Activated CD4-positive, alpha-beta memory T cell treated with anti-CD3 and anti-CD28 coated beads for 36 hours (primary cell): ENCODE measurements at places on chromosomes 7 and 10. TPM values are rescaled to one million over a fixed set of nuclear protein-coding genes. Genes with fewer than 3 reads are reported as not detected.
A peak's percentile ranks its signal among the peaks of the same experiment; 100 is the strongest.

The HIPK2 gene
- 19.1 TPM for total RNA-seq

The SGMS1 gene
- 6.8 TPM for total RNA-seq

The OPTN gene
- 107 TPM for total RNA-seq

The TRIP6 gene
- total RNA-seq: 25.8 TPM

The PRKG1 gene
- total RNA-seq: not detected

The TFEC gene
- total RNA-seq: not detected

The FLNC gene
- not detected for total RNA-seq

The HABP2 gene
- not detected for total RNA-seq

The KCNIP2 gene
- total RNA-seq: 1.4 TPM

The CHST3 gene
- 0.31 TPM for total RNA-seq

DNA sequence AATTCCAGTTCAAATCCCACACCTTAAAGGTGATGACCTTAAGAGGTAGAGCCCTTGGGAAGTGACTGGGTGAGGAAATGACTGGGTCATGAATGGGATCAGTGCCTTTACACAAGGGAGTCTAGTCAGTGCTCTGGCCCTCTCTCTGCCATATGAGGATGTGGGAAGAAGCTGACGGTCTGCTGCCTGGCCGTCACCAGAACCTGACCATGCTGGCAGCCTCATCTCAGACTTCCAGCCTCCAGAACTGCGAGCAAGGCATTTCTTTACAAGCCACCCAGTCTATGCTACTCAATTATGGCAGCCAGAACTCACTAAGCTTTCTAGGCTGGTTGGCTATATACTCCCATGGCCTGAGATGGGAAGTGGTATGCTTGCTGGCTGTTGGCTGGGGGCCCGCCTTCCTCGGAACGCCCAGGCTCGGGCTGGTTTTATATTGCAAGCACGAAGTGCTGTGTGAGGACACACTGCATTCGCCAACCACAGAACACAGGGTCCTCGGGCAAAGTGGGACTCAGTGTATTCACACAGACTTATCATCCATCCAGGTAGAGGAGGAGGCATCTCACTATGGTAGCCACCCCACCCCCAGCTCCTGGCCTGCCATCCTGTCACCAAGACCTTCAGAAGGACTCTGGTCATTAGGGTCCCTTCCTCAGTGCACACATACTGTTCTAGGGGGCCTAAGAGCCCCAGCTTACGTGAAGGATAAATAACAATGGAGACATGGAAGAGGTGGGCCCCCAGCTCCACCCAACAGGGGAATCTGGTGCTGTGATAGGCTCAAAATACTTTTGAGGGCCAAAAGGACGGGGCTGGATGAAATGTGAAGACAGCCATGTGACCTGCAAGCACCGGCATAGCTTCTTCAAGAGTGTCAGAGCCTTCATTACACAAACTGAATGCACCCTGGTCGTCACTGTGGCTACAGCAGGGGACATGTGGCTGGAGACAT is 49.0 kb downstream of the ZRANB1 start:
- peak; percentile 3 for DNase-seq

DNA sequence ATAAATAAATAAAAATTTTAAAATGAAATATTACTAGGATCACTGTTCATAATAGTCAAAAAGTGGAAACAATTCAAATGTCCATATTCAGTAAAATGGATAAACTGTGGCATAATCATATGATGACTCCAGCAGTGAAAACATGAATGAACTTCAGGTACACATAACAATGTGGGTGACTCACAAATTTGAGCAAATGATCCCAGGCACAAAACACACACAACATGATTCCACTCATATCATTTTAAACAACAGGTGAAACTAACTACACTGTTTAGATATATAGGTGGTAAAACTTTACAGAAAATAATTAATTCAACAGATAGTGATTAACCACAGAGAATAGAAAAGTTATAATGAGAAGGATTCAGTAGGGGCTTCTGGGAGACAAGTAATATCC is 14.7 kb upstream of the SAMD8 start:
- no peak for DNase-seq

- no peak for DNase-seq
These were observed 168.3 kb upstream of the AUTS2 start for GRCh38 chr7:69429911-69430383.

GRCh38 chr10:17228091-17229015 is at the start of gene VIM:
TSS of gene VIM (plus strand) at chr10:17228241. CDS start at chr10:17229423, 1,182 bp downstream.
- peak; percentile 93 for DNase-seq

GRCh38 chr10:127117125-127117524 is 79.3 kb downstream of the INSYN2A start:
- peak; percentile 42 for DNase-seq

GRCh38 chr10:17273403-17273802 is 45.4 kb downstream of the VIM start:
- DNase-seq: no peak

DNA sequence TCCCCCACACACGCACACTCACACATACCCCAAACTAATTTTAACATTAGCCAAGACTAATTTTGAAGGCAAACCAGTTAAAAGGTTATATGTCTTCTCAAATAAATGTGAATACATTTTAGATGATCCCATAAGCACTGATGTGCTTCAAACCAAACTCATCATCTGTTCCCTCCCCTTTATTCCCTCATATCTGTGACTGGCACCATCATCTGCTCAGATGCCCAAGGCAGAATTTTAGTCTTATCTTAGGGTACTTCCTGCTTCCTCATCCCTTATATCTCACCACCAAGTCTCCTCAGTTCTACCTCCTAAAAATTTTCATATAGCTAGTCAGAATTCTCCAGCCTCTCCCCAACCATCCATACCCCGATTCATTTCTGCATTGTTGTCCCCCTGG is 80.4 kb downstream of the UPF2 start:
- DNase-seq: no peak

DNA sequence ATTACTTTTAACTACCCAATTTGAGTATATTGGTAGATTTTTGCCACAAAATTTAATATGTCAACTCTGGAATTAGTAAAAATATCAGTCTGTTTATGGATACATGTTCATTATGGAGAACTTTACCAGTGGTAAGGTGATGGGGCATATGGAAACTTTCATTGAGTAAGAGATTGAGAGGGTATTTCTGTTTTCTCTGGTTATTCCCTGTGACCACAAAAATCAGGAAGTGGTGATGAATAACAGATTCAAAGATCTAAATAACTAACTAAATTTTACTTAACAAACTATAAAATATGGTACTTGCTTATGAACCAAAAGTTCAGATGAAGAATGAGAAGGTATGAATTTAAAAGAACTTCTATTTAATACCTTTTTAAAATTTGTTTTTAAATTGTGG is 22.1 kb upstream of the STEAP4 start:
- no peak for DNase-seq

DNA sequence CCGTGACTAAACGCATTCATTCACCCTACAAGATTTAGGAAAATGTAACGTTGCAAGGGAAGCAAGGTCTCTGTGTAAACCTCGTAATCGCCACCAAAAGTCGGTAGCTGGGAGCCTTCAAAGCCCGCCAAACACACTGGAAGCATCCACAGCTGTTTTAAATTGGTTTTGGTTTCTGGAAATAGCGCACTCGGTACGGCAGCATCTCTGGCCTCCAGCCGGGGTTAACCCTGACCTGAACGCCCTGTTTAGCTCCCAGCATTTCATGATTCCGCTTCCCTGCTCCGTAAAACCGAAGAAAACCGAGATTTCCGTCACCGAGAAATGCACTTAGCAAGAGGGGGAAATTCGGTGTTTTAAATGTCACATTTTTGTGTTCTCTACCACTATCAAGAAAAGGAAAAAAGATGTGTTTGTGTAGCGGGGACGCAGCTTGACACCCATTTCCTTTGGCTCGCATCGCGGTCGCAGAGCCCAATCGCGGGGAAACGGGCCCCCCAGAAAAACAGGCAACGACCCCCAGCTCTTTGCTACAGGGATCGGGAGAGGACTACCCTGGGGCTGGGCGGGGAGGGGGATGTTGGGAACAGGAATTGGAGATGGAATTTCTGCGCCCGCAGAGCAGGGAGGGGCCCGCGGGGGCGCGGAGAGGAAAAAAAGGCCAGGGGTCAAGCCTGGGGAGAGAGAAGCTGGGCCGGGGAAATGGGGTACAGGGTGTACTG is 646 bp downstream of the SGCE start:
- no peak for DNase-seq

DNA sequence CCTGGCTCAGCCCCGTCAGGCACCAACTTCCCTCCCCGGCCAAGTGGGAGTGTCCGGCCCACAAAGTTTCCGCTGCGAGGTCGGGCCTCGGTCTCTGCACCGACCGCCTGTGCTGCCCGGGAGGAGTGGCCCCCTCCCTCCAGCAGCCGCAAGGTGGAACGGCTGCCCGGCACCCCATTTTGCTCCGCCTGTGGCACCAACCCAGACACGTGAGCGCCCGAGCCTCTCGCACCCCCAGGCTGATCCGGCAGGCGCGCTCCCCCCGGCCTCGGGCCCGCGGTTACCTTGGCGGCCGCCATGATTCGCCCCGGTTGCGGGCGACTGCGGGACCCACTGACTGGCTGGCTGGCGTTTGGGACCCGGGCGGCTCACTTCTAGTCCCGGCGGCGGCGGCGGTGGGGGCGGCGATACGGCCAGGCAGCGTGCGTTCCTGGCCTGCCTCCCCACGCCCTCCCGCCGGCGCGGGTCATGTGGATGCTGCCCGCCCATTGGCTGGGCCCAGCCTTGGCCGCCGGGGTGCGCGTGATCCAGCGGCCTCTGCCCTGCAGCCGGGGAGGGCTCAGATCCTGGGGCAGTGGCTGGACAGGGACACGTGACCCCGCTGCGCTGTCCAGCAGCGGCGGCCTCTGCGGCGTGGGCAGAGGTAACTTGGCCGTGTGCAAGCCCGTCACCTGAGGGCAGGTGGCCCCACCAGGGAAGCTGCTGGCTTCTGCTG is at the start of gene SLC25A13:
SLC25A13 (minus strand) TSS at position 441 of the 715 bp plus-strand sequence; CDS start at position 299, 142 bp downstream.
- DNase-seq: peak; percentile 75

DNA sequence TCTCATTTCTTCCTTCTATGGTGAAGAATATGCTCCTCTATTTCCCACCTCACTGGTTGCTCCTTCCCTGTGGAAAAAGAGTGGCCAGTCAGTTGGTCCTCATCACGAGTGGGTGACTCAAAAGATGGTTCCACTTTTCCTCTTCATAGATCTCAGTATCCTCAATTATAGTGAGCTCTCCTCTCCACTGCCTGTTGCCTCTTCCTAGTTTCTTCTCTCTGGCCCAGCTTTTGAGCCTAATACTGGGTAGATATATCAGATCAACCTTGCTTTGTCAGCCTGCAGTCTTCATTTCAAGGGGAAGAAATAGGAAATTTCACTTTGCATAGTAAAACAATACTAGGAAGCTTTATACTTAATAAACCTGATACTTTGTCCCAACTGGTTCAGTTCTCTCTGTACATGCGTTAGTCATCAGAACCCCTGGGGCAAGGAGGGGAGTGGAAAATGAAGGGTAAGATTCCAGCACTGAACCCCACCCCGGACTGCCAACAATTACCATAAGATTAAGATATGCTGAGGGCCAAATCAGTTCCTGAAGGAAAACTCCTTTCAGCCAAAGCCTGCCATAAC is 15.5 kb upstream of the WNT16 start:
- no peak for DNase-seq

DNA sequence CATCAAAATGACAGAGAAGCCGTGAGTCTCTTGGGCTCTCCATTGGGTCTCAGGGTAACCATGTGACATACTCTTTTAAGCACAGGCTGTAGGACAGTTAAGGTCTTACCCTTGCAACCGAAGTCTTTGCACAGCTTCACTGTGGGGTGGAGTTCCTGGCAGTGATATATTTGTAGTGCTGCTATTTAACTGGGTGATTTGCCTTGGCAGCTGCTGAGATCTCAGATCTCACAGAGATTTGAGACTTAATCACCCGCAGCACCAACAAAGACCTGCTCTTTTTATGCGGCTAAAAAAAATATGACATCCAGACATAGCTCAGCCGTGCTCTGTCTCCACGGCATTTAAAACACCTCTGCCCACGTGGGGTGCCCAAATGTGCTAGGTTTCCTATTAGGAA is 63.4 kb upstream of the NPTX2 start:
- DNase-seq: no peak

DNA sequence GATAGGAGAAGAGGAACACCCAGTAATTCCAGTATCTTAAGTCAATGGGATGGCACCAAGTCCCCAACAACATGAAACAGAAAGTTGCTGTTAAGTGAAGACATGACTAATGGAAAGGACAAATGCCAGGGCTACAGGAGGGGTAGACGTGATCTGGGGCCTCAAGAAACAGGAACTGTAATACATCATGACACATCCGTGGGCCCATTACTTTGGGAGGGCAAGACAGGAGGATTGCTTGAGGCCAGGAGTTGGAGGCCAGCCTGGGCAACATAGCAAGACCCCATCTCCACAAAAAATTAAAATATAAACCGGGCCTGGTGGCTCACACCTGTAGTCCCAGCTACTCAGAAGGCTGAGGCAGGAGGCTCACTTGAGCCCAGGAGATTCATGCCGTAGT is 408.6 kb upstream of the PRKCQ start:
- no peak for DNase-seq

DNA sequence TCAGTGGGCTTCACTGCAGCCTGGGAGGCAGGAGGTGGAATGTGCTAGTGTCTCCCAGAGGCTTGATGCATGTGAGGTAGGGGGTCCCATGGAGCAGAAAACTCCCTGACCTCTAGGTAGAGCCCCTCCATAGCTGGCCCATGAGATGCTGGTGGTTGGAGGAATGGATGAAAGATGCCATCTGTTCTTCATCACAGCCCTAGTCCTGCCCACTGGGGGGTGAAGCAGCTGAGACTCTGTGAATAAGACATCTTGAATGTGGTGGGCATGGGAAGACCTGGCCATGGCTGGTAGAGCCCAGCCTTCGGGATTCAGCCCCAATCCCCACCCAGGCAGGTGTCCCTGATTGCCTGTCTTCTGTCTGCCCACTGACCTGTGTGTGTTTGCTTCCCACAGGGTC is 92.5 kb downstream of the COL13A1 start:
- no peak for DNase-seq

GRCh38 chr10:60048091-60048501 is 141.7 kb upstream of the CCDC6 start:
- no peak for DNase-seq

DNA sequence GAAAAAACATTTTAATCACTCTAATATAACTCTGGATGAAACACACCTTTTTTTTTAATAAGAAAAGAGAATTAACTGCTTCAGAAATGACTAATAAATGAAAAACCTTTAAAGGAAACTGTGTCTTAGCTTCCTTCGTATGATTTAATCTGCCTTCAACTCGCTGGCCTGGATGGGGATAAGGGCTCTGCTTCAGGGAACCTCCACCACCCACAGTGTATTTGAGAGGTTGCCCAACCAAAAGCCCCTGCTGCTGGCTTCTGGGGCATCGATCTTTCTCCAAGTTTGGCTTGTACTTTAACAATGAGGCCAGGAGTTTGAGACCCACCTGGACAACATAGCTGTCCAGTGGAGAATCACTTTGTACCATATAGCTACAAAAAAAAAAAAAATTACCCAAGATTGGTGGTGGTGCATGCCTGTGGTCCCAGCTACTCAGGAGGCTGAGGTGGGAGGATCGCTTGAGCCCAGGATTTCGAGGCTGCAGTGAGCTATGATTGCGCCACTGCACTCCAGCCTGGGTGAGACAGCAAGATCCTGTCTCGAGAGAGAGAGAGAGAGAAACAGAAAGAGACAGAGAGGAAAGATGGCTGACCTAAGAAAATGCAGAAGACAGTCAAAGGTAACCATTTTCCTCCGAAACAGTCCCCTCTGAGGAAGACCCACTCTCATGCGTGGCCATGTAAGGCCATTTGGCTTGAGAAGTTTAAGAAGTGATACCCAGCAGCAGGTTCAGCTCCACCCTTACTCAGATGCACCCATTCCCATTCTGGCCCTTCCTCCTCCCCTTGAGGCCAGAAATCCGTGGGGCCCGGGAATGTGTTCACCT is 13.6 kb upstream of the LIMK1 start:
- DNase-seq: no peak
